ENCODE measurements at places on chromosomes 6 and 20.
A peak's percentile ranks its signal among the peaks of the same experiment; 100 is the strongest.

- DNase-seq, result no peak
Observed at GRCh38 chr20:8413691-8414090, 281.6 kb downstream of the PLCB1 start.

DNA sequence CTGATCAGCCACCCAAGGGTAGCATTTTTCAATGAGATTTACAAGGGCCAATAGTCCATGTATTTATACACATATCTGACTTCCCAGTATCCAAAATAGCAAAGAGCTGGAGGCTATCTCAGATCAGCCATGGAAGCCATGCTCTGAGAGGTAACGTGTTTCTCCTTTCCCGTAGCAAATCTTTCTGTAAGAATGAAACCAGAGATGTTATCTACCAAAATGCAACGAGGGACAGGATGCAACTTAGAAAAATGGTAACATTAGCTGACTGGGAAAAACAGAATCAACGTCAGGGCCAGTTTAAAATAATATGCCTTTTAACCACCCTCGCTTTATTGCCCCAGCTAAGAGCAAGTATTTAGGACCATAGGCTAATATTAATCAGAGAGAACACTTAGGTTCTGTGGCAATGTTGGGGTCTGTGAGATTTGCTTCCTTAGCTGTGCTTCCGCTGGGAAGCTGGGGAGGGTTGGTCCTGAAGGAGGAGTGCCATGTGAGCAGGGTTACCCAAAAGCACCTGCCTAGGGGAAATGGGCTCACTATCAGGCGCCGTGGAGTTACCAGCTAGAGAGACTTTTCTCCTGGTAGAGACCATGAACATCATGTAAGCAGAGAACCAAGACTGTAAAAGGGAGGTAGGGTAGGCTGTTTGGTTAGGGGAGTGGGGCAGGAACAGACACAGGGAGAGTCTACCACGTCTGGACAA lies 1.2 kb downstream of the ZNF831 start:
- DNase-seq, result no peak

GRCh38 chr6:68192988-68193387 lies 442.1 kb upstream of the ADGRB3 start:
- no peak for DNase-seq

DNA sequence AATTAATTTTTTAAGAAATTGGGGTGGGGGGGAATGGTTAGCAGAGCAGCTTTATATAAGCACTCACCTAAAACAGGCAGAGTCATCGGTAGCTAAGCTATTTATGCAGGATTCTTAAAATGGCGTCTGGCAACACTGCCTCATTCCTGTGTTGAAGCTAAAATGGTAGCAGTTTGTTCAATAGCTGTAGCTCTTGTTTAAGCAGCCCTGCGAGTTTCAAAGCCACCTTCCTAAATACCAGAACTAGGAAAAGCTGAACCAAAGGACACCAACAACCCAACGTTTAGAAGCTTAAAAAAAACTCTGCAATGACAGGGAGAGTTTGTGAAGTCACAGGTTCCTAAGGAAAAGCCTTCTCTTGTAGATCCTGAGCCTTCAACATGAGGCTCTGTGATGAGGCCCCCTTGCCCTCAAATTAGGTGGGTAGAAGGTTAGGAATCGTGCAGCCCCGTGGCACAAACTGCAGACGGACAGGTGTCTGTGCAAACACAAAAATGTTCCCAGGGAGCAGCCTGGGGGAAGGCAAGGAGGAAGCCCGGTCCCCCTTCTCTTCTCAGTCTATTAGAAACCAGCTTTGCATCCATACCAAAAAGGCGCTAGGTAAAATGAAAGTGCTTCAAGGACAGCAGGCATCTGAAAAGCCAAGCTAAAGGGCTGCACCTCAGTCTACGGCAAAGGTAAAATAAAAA lies 4.7 kb downstream of the ZMYND8 start:
- no peak for DNase-seq

- no peak for DNase-seq
Observed at GRCh38 chr20:57398231-57398821, 7.1 kb downstream of the RBM38 start.

DNA sequence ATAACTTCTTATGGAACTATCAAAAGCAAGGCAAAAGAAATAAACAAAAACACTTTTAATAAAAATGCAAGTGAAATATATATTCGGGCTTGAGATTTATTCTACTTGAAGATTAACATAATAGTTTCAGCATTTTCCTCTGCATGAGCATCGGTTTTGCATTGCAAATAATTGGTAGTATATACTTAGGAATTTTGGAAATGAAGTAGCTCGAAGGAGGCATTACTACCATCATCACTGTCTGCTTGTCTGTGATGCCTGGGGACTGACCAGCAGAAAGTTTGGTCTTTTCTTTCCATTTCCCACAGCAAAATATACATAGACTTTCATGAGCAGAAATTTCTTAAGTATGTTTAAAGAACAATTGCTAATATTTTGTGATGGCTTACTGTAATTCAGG lies 570.7 kb downstream of the HTR1B start:
- no peak for DNase-seq

GRCh38 chr6:54252916-54253315 lies 55.3 kb upstream of the TINAG start:
- DNase-seq, result no peak

DNA sequence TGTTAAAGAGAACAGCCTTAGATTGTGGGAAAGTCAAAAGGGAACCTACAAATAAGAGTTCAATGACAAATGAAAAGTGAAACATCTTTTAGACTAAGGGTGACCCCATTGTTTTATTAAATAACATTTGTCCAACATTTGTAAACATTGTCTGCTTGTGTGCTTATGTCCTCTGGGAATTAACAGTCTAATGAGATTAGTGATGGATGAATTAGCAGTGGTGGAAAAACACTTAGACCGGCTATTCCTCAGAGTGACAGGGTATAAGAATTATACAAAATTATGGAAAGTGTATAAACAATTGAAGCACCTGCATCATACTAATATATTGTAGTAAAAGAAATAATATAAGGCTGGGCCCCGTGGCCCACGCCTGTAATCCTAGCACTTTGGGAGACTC lies 29.3 kb upstream of the HFE start:
- no peak for DNase-seq

DNA sequence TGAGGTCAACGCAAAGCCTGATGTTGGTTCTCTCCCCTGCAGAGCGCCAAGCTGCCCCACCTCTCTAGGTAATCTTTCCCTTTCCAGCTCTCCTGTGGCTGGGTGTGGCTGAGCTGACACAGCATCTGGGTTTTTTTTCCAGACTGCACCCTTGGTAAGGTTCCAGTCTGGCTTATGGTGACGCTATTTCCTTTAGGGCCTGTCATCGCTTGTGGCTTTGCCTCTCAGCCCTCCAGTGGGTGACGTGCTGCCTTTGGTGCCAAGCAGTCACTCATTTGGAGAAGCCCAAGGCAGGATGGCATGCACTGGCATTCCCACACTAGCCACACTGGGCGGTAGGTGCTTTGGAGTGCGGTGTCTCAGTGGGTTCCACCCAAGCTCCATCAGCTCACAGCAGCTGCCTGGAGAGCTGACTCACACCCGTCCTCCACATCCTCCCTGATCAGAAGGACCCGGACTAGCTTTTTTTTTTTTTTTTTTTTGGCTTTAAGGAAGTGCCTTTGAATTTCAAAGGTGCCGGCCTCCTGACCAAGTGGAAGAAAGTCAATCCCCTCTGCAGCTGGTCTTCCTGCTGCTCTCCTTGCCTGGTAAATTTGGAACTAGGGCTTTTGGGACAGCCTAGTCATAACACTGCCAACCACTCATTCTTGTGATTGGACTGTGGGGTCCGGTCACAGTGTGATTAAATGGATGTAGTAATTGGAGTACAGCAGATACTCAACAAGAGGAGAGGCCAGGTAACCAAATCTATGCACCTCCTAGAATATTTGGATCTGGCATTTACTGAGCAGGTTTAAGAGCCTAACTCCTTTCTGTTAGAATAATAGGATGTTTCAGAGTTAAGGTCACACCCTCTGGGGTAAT lies 153.6 kb downstream of the CD83 start:
- DNase-seq, result peak; percentile 56

DNA sequence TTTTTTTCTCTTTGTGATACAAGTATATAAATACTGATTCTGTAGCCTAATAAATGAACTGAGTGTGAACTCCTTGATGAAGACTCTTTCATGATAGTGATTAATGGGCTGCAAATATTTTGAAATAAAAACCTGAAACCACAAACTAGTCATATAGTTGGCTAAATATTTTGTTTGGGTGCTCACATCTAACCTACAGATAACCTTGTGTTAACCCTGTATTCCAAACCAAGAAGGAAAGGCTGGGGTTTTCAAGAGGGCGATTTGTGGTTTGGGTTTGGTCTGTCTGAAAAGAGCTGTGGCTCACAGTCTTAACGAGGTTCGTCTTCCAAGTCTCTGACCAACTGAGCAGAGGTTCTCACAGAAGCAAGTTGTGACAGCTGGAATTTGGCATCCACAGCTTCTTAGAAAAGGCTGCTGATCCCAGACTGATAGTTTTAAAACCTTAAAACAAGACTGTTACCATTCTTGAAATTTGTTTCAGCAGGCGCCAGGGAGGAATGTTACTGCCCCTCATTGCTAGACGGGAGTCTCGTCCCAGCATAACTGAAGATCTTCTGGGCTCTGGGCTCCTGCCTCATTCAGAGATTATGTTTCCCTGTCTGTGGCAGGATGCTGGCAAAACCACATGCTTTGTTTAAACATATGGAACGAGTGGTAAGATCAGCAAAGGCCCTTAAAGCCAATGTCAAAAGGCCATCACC lies 736.4 kb upstream of the MARCKS start:
- DNase-seq, result no peak

- DNase-seq, result no peak
Observed at GRCh38 chr6:149150801-149151398, 166.6 kb upstream of the TAB2 start.

GRCh38 chr6:160755165-160755564 lies 53.1 kb downstream of the PLG start:
- no peak for DNase-seq

DNA sequence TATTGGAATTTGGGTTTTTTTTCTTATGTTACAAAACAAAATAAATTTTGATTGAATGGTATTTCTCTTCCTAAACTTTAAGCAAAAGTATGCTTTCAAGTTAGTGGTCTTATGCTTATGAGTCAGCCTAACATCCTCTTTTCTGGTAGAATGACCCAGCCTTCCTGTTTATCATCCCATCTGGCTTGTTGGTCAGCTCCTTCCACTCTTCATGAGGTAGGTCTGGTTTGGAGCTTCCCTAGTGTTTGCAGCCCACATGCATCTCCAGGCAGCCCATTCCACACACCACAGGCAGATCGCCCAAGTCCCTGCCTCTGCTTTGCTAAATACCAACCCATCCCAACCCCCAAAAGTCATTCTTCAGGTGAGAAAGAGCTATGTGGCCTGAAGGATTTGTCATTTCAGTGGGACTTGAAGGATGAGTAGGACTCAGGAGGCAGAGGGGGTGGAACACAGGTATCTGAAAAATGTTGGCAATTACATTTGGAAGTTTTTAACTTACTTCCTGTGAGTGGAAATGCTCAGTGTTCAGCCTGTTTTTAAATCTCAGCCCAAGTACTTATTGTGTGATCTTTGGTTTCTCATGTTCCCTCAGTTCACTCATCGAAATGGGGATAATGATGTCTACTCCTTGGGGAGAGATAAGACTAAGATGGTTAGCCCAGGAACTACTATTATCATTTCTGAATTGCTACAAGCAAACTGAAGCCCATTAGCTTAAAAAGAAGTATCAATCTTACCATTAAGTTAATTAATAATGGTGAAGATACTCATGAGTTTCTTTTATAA lies 294.0 kb downstream of the ADGB start:
- no peak for DNase-seq

DNA sequence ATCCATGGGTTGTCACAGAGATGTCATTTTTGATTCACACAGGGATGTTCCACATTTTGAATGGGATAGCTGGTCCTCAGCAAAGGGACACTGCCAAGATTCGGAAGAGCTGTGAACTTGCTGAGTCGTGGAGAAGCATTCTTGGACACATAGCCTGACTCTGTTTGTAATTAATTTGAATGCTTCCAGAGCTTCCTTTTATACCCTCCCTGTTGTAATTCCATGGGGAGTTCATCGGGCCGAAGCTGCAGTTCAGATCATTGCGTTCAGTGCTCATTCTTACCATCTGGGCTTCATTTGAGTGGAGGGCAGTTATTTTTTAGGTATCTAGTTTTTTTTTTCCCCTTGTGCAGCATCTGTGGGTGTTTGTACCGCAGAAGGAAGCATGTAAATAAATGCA lies 126.5 kb downstream of the SLC24A3 start:
- no peak for DNase-seq

- DNase-seq, result peak; percentile 70
Observed at GRCh38 chr6:12173661-12174060, 116.5 kb upstream of the EDN1 start.

GRCh38 chr6:36830577-36830976 lies 8.7 kb downstream of the CPNE5 start:
- no peak for DNase-seq

DNA sequence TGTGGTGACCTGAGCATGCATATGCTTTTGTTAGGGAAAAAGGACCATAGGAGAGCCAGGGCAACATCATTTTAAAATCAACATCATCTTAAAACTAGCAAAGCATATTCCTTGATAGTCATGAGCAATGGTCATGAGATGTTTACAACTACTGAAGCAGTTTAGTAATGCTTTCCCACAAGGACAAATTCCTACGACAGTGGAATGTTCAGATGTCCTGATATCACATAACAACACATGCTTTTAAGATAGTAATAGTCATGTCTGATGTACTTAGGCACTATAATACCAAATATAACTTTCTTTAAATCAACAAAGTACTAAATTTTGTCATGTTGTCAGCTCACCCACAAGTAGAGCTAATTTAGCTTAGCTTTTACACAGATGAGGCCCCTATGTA lies 370.3 kb downstream of the HTR1B start:
- DNase-seq, result no peak

- DNase-seq, result no peak
Observed at GRCh38 chr20:51413857-51414256, 128.7 kb downstream of the NFATC2 start.

- no peak for DNase-seq
Observed at GRCh38 chr20:2671977-2672376, 8.0 kb upstream of the IDH3B start.

DNA sequence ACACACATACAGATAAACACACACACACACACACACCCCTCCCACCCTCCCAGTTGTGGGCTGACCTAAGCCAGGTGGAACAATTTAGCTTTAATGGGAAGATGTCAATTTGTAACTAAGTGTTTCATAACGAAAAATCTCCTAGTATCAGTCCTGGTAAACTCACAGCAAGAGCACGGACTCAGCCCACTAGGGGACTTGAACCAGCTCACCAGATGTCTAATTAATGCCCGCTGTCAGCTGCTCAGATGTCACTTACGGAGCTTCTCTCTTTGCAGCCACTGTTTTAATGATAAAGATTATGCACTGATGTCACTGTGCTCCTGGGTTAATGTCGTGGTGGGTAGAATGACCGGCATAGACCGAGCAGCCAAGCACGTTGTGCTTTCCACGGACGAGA lies 116.6 kb upstream of the INSM1 start:
- no peak for DNase-seq

DNA sequence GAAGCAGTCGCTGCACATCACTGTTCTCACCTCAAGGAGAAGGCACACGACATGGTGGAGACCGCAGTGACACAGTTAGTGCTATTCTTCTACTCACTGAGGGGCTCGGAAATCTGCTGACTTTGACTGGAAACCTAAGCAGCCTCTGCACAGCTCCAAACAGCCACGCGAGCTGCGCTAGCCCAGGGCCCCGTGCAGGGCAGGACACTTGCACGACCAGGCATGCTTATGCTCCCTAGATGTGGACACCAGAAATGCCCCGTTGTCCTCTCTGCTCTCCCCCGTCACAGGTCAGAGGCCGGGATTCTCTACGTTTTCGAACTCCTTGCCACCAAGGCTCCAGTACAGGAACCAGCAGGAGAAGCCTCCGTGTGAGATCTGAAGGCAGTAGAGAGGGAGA lies 201.1 kb downstream of the WDR27 start:
- DNase-seq, result no peak

Measured in epithelial cell of proximal tubule (primary cell).